ENCODE measurements at places on chromosomes 12 and 14.
A peak's percentile ranks its signal among the peaks of the same experiment; 100 is the strongest.

DNA sequence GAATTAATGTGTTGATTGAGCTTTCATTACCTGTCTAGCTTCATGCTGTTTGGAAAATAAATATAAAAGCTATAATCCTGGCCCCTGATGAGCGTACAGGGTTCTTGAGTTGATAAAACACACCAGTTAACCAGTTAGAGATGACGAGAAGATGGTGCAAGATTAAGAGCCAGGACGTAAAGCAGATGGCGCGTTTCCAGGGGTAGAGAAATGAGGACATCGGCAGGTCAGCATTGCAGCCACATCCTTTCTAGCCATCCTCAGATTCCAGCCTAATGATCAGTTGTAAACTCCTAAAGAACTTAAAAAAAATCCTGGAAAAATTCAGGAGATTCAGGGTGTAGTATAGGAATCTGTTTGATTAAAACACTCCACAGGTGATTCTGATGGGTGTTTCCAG, 203.7 kb downstream of the CACNA1C start:
- no peak for DNase-seq

DNA sequence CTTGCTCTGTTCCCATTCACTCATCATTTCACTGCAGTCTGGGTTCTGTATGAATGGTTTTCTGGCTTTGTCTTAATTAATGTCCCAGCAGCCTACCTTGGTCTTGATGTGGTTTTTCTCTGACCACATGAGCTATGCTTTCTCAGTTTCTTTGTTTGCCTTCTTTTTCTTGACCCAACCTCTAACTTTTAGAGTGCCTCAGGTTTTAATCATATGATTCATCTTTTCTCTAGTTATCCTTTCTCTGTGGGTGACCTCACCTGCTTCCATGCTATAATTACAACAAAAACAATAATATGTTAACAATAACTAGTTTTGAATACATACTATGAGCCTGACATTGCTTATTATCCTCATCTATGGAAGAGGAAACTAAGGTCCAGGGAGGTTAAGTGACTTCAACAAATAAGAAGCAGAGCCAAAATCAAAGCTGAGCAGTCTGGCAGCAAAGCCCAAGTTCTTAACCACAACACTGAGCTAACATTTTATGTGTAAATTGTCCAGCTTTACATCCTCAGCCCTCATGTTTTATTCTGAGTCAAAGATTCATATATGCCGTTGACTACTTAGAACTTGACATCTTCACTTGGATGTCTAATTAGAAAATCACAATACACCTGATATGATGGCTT, 4.7 kb upstream of the EPYC start:
- DNase-seq: no peak

DNA sequence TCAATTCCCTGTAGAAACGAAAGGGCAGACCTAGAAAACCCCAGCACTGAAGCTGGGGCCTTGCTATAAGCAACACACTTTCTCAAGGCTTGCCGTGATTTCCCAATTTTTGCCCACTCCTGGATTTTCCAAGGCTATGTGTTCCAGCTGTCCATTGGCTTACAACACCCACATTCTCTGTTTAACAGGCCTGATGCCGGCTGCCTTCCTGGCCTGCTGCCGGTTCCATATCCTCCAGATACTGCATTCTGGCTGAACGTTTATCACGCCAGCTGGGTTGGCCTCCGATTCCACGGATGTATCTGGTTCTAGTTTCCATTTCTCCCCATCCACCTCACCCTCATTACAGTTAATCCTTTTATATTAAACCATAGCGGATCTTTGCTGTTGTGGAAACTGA, 2.0 kb upstream of the PCNX1 start:
- no peak for DNase-seq

- DNase-seq: no peak
Measured at GRCh38 chr14:51293149-51293911, 53.3 kb downstream of the TMX1 start.

DNA sequence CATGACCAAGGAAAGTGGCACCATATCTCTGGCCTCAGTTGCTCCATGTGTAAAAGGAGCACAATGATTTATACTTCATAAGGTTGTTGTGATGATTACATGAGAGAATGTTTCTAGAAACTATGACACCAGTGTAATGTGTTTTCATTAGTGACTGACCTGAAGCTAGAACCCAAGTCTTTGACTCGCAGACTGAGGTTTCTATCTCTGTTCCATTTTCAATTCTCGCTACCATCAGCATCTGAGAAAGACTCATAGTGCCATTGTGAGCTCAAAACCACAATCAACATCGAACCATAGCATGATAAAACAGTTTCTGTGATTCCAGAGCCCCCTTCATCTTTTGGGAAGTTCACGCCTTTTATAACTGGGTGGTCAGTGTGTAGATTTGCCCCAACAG, 53.8 kb downstream of the STAB2 start:
- DNase-seq: no peak

- no peak for DNase-seq
Measured at GRCh38 chr14:103128631-103129300, 5.5 kb downstream of the TNFAIP2 start.

DNA sequence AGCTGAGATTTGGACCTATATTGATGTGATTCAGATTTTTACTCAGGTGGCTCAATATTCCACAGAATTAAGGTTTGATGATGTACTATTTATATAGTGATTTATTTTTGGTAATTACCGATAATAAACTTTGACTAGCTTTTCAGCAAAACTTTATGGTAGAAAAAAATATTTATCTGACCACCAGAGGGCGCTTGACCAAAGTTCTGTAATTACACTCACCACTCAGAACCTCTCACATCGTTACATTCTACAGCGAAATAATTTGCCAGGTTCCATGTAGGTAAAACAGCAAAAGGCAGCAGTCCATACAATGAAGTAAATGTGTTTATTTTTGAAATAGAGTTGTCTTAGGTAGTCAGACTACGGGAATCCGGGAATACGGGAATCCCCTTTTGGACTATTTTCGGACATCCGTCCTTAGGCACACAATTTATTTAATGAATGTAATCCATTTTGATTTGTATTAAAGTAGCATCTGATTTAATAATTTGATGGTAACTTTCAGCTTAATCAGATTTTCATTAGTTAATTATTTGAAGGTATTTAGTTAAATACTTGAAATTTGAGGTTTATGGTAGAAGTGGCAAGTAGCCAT, 143.0 kb upstream of the DDHD1 start:
- no peak for DNase-seq

DNA sequence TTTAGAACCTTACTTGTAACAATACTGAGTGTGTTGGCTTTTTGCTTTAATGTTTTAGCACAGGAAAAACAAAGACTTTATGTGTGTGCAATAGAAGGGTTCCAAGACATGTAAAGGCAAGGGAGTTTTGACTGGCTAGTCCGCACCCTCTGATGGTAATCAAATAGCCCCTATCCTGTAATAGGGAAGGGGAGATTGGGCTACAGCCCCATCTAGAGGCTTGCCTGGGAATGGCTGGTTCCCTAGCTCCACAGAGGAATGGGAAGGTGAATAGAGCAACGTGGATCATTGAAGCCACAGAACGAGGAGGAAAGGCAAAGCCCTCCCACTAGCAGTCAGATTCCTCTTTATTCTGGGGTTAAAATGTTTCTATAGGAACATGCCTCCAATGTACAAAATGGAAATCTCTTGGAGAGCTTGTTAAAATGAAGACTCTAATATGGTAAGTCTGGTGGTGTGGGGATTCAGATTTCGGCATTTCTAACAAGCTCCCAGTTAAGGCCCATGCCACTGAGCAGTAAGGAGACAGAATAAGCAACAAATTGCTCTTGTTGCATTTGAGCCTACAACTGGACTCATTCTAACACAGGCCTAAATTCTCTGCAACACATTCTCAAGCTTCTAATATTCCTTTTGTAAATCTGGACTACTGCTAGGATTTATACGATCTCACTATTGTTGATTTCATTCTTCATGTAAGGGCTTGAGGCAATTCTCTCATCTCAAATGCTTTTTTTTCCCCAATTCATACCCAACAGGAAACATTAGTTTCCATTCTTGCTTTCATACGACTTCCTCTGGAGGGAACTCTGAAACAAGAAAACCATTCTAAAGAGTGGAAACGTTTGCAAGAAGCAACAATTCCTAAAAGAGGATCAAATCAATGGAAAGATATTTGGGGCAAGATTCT, 57.1 kb downstream of the NIN start:
- DNase-seq: no peak

GRCh38 chr12:101935890-101936746, 58.7 kb downstream of the DRAM1 start:
- no peak for DNase-seq

DNA sequence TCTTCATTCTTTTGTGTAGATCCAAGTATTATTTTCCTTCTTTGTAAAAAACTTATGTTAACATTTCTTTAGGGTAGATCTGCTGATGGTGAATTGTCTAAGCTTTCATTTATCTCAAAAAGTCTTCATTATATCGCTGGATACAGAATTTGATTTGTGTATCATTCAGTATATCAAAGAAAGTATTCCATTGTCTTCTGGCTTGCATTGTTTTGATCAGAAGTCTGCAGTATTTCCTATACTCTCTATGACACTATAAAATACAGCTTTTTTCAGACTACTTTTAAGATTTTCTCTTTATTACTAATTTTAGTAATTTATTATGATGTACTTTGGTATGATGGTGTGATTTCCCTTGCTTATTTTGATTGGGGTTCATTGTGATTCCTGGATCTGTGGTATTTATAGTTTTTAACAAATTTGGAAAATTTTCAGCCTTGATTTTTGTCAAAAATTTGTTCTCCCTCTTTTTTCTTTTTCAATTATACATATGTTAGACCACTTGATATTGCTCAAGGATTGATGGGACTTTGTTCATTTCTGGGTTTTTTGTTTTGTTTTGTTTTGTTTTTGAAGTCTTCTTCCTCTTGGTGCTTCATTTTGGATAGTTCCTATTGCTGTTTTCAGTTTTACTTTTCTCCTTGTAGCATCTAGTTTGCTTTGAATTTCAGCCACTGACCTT, 176.5 kb downstream of the ZFP36L1 start:
- DNase-seq: no peak

- no peak for DNase-seq
Measured at GRCh38 chr12:57832966-57833365, 13.6 kb downstream of the CTDSP2 start.

DNA sequence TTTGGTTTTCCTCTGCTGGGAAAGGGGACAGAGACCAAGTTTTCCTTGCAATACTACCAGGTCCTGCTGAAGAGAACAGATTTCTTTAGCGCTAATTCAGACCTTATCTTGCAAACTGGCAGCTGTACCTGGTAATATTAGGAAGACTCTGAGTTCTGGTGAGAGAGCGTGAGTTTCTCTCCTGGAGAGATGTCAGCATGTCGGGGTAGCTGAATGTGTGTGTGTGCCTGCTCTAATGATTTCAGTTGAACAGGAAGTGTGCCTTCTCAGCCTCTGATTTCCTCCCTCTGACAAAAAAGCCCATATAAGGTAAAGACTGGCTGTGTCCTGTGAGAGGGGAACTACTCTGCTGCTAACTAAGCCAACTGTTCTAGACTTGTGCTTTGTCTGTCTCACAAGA, 10.3 kb upstream of the ERP27 start:
- DNase-seq: peak; percentile 17

DNA sequence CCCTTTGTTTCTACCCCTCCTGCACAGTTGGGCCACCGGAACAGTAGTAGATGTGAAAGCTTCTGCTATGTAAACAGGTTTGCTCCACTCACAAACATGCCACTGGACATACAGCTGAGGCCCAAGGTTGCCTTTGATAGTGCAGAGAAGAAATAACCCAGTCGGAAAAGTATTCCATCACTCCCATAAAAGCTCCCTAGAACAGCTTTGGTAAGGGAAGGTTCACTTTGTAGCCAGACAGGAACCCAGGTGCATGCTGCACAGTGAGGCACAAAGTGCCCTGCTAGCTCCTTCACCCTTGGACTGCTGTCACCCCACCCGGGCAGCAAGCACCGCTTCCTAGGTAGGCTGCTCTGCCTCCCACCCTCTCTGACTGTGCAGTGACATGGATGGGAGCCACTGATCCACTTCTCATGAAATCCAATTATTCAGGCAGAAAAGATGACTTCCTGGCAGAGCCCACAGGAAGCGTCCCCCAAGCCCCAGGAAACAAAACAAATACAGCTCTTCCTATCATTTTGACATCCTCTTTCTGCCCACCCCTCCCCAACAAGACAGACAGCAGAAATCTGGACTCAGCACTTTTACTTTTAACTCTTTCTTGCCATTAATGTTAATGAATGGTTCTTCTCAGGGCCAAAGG, 100.2 kb downstream of the SRGAP1 start:
- DNase-seq: no peak

DNA sequence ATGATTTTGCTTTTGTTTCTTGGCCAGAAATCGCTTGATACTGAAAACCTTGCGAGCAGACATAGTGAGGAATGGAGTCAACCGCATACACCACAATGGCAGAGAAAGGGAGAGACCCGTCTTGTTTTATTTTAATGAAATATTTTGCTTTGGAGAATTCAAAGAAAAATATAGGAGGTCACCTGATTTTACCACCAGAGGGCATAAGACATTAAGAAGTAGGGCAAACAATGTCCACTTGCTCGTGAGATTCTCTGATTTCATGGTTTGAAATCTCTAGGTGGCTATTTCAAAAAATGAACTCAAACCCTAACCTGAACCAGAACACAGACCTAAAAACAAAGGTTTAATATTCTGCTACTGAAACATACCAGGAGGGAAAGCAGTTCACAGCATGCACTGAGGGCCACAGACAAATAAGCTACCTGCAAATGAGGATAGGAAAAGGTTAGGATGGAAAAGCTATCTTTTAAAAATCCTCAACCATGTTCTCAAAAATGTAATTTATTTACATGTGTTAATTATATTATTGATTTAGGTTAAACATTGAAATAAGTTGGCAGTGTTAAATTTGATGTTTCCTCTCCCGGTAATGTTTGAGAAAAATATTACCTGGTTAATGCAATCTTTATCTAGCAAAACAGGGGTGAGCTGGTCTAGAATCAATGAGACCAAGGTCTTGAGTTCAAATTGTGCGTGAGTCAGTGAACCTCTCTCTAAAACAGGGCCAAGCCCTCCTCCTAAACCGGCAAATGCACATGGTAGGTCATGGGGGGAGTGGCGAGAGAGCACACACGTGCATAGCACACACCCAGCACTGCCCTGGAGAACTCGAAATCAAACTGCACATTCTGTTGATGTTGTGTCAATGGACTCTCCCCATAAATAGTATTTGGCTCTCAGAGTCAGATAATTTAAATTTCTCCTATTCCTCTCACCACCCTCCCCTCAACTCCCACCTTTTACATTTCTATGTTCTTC, 12.5 kb downstream of the IFNG-AS1 start:
- no peak for DNase-seq

DNA sequence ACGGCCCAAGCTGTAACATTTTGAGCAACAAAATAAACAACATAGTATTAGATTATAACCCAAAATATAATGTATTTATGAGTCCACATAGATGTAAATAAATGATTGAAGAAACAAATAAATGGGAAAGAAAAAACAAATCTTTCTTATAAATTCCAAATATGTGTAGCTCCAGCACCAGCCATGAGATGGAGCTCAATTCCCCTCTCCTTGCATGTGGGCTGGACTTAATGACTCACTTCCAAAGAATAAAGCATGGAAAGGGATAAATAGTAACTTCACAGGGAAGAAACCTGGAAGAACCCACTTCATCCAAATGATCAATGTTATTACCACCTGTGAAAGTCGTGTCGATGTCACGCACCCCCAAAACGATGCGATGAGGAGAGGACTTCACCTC, 158.8 kb downstream of the RPAP3 start:
- DNase-seq: no peak

Measured in activated T-cell treated with anti-CD3 and anti-CD28 coated beads for 1 hour (primary cell).